Thoracic aorta (tissue), 2 donors: ENCODE measurements at places on chromosomes 2 and 18. TPM values are rescaled to one million over a fixed set of nuclear protein-coding genes. Genes with fewer than 3 reads are reported as not detected.

DNA sequence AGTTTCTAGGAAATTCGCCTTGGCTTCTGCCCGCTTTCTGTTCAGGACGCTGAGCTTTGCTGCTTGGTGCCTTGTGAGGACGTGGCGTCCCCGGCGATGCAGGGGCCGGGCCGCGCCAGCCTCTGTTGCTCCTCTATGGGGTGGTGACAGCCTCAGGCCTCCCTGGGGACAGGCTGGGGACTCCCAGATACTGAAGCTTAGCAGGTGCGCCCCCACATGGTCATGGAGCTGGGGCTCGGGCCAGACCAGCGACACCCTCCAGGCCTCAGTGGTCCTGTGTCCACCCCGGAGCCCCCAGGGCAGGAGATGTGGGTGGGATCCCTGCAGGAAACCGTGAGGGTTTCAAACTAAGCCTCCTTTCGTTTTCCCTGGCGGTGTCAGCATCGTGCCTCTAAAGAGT is 29.2 kb downstream of the KCNG2 start:
- DNase-seq, result no peak

DNA sequence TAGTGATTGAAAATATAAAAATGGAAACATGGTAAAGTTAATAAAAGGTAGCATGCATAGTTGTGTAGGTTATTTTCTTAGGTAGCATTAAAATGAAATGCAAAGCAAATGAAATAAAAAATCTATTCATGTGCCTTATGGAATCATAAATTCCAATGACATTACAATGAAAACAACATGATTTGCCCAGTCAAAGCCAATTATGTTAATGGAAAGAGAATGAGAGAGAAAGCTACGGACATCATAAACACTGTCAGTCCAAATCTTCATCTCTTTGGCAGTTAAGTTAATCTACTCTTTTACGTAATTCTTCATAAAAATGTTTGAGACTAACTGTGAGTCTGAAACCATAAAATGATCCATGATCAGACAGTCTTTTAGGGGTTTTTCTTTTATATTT is 636.7 kb upstream of the SYT4 start:
- no peak for DNase-seq

DNA sequence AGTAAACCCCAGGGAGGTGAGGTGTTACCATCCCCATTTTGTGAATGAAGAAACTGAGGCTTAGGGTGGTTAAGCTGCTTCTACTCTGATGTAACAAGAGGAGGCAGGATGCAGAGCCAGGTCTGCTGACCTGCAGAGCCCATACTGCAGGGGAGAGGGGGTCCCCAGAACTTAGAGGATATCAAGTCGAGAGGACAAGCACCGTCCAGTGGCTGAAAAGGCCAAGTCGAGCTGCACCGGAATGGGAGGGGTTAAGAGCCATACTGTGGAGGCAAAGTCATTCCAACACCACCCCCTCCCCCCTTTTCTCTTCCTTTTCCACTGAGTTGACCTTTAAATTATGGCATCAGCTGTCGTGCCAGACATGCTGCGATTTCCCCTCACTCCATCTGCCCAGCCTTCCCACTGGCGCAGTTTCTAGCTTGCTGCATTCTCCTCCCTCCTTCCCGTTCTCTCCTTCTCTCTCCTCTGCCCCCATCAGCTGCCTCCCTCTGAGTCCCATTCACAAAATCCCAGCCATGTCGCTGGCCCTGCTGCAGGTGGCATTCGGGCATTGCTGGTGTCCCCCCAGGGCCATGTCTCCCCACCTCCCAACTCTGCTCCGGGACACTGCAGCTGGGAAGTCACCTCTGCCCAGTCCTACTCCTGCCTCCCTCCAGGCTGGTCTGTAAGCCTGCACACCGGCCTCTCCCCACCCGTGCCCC is 346.9 kb downstream of the DYSF start:
- no peak for DNase-seq

DNA sequence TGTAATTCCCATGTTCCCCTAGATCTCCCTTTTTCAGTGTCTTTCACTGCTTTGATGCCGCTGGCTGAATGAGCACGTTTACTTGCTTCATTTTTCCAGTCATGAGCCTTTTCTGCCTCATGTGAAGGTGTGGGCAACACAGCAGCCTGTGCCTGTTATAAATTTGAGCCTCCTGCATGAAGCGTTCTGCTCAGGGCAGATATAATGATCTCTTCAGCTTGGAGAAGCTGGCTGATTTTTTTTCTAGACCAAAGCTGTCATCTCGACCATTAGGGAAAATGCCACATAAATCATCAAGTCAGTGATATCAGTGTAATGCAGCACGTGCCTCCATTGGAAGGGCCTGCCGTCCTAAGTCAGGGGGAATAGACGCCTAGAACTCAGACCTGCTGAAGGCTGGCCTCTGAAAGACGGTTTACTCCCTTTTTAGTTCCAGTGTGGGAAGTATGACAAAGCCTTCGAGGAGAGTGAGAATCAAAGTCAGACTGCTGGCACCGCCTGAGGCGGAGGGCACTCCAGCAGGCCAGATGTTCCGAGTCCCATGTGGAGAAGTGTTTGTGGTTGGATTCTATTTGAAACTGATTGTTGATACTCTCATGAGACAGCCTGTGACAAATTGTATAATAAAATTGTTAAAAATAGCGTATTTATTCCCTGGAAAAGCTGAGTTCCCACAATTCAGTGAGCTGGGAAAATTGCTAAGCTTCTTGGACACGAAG is 196.5 kb downstream of the MYO1B start:
- no peak for DNase-seq

GRCh38 chr18:26685438-26686157 is 137.2 kb upstream of the KCTD1 start:
- no peak for DNase-seq

DNA sequence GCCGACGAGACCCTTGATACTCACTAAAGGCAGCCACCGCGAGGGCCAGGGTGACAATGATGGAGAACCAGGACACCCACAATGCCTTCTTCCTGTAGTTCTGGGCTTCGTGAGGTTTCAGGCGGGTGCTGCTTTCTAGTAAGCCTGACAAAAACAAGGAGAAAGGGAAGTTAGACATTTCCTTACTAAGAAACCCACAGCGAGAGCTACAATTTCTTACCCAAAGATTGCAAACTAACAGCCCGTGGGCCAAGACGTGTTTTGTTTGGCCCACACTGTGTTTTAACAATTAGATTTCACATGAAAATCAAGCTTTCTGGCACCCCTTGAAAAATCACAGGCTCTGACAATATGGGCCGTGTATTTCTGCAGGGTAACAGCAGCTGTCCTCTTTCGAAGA is 5.6 kb downstream of the TMEM163 start:
- DNase-seq, result no peak

DNA sequence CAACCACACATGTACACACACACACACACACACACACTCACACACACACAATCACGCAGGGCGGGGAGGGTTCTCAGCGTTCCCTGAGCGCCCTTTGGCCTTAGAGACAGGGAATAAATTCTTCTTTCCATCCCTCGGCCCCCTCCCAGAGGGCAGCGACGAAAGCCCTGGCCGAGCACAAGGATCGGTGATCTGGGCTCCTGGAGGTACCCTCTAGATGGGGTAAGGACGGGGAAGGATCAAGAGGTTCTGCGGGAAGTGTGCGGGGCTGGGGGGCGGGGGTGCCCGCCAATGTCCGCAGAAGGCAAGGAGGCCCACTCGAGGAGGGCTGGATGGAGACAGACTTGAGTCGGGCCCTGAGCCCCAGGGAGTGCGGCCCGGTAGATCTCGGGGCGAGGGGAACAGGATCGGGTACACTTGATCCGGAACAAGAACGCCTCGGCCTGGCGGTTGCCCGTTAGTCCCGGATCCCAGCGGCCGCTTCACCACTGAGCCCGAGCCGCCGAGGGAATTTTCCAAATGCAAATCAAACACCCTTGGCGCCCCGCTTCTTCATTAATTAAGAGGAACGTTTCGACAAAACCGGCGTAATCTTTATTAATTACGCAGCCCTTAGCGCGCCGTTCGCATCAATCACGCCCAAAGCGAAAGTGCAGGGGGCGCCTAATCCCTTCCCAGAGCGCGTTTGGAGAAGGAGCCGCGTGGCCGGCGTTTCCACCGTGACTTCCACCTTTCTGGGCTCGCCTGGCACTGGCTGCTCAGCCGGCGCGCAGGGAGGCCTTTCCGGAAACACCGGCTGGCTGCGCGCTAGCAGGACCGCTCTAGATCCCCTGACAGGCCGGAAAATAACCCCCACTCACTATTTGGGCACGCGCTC is 7.0 kb upstream of the PAX3 start:
- DNase-seq, result no peak

- DNase-seq, result no peak
Observed at GRCh38 chr2:109396202-109397180, 217.3 kb downstream of the SEPTIN10 start.

- no peak for DNase-seq
Observed at GRCh38 chr2:10753876-10754275, 32.4 kb downstream of the ATP6V1C2 start.

DNA sequence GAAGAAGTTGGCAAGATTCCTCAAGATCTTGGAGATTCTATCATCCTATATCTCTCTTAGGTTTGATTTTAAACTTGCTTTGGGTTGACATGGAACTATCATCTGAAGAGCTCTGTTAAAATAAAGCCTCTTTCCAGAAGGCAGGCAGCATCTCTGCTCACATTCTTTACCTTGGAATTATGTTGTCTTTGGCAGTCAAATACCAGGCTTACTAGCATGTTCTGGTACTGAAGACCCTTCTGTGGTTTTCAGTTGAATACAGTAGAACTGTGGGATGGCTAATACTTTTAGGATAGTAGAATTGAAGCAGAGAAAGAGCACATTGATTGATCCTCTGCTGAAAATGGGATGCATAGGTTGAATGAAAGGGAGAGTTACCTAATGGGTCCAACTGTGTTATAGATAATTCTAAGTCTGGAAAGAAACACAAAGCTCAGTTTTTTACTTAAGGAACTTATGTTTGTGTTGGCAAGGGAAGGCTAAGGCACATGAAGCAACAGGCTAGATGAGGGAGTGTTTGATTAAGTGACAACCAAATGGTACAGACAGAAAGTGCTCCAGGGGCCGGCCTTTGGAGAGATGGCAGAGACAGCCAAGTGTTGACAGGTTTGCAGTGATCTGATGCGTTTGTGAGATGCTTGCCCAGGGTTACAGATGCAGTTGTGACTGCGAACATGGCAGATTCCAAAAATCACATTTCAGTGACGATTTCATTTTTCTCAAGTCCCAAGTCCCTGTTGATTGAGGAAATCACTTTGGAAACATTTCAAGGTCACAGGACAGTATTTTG is 397.9 kb downstream of the MEIS1 start:
- DNase-seq, result no peak

DNA sequence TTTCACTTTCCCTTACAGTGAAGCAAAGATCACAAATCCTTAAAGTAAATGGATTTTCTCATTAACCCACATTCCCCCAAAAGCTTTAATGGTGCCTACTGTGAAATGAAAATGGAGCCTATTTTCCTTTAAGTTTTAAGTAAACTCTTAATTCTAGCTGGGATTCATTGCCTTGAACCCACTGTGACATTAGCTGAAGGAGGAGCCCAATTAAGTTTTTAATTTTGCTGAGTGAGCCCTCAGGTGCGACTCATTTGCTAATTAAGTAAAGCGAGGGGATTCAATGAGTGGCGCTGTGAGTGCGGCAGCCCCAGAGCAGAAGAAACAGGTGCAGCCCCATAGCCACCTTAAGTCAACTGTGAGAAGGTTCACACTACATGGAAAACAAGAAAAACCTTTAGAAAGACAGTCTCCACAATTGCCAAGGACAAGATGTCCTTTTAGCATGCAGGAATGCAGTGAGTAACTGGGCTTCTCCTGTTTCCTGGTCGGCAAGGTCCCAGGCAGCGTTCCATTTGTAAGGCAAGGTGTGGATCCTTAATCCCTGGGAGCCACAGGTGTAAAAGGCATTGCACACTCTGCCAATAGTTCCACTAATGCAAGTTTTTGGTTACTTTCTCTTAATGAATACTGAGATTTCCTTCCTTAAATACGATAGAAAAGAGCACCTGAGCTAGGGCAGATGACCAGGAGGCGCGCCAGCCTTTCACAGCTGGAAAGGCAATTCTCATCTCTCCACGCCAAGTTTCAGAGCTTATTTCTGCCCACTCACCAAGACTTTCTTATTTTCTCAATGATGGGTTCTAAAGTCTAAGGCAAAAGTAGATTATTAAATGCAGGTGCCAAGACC is 87.7 kb downstream of the TMEM18 start:
- no peak for DNase-seq

DNA sequence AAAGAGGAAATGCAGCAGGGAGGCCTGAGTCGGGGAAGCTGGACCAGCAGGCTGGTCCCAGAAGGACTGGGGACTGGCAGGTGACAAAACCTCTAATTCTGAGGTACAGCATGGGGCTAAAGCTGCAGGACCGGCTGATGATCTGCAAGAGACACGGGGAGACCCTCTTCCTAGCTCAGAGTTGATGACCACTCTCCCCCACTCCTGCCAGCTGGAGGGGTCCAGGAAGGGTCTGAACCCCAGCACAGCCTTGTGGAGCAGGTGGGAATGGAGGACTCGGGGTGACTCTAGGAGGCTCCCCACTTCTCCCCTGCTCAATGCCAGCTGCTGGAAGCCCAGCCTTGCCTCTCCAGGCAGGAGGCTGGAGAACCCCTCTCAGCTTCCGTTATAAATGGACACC is 67.7 kb downstream of the TWIST2 start:
- no peak for DNase-seq

The MC5R gene
- not detected for total RNA-seq

The HOXD12 gene
- not detected for total RNA-seq

The HTR2B gene
- 2.8 TPM for total RNA-seq
